ENCODE measurements at places on chromosomes 3 and 15. TPM values are rescaled to one million over a fixed set of nuclear protein-coding genes. Genes with fewer than 3 reads are reported as not detected.

Gene C3orf22
- total RNA-seq: not detected

Gene CDCP1
- not detected for total RNA-seq

DNA sequence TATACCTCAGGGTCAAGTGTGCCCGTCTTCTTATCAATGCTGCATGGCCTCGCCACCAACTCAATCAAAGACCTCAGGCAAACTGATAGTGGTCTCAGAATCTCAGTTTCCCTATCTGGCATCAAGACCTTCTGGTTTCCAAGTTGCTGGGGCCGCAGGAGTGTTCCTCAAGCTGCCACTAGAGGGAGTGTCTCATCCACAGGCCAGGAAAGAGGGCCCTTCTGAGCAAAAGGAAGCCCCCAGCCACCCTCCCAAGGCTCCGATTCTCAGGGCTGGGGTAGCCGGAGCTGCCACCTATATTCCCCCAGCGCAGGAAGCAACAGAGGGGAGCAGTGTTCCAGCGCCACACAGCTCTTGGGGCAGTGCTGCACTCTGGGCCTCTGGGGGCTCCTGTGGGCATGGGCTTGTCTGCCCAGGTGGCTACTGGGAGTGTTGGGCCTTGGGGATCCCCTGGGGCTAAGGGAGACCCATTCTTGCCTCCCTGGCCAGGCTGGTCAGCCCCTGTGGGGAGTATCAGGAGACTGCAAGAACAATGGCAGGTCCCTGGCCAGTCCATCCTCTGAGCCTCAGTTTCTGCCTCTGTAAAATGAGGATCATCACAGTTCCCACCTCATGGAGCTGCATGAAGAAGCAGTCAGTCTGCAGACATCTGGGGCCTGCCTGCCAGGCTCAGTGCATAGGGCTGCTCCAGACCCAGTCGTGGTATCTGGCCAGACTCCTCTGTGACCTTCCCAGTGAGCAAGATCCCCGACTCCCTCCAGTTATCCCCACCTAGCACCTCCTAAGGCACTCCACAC is 23.4 kb upstream of the SEC13 start:
- DNase-seq: peak; percentile 63

DNA sequence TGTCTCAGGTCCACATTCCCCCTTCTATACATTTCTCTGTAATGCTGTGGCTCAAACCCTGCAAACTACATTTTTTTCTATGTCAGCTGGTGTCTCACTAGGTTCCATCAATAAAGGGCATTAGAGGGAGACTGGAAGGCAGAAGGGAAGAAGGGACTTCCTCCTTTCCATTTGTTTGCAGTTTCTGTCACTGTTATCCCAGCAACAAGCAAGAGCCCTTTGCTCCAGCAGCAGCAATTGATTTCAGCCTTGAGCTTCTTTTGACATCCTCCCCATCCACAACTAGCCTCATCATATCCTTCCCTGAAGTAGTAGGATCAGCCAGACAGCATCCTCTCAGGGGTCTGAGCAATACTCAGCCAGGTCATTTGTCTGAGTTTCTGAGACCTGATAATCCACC is 5.3 kb upstream of the NCK1 start:
- no peak for DNase-seq

- no peak for DNase-seq
These were observed 27.3 kb downstream of the ENTPD3 start for GRCh38 chr3:40414270-40414669.

GRCh38 chr15:89665449-89666181 is 10.3 kb upstream of the KIF7 start:
- no peak for DNase-seq

DNA sequence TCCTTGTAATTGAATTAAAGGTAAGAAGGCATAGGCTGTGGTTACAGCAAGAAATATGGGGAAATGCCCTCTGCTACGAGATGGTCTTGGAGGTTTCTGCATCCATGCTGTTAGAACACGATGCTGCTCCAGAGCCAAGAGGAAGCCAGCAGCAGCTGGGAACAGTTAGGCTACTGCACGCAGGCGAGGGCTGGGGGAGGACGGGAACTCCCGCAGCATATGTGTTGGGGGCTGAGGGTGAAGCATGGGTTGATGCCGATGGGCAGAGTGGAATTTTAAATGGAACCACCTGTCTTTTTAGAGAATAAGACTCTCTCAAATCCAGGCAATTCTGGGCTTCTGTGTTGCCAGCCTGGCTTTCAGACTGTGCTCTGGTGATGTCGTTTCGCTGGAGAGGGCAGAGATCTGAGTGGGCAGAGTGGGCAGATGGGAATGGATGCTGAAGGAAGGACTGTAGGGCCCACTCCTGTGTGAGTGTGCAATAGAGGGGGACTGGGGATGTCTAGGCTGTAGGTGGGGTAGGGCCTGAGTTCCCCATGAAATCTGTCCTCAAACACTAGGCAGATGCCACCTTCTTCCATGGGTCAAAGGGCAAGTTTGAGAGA is 417.0 kb upstream of the TPM1 start:
- no peak for DNase-seq

DNA sequence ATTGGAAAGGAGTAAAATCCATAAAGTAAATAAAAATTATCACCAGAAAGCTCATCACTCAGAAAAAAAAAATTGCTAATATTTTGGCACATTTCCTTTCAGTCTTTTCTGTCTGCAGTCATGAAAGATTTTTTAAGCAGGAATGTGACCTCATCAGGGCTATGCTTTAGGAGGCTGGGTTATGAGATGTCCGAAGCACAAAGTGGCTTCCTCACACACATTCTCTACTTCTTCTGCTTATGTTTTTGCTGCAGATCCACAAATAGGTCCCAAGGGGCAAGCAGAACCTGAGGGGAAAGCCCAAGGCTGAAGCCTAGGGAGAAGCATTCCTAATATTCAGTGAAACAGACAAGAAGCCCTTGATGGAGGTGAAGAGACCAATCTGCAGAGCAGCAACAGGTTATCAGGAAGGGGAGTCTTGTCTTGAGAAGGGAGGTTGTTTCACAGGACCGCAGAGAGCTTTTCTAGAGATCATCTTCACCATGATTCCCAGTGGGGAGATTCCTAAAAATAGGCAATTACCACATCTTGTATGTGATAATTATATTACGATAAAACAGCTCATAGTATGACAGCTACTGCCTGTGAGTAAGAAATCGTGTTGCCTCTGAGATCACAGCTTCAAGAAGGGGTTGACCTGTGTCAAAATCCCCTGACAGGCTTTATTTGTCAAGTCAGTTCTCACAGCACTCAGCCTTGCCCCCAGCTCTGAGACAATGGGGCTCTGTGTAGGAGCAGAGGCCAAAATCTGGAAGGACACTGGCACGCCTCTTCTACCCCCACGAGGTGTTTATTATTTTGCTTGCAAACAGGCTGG is 60.5 kb downstream of the IGF2BP2 start:
- peak; percentile 34 for DNase-seq

DNA sequence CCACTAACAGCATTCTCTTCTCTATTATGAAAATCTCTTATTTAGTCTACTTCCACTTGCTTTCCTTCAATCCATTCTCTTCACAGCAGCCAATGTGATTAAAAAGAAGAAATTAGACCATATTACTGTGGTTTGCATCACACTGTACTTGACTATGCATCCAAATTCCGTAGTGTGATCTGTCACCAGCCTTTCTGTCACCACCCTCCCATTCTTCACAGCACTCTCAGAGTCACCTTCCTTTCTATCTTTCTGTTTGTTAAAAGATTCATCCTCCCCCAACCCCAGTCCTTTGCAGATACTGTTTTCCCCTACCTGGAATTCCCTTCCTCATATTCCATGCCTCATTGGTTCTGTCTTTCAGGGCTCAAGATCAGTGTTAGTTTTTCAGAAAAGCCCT is 55.0 kb upstream of the ABHD10 start:
- DNase-seq: no peak

DNA sequence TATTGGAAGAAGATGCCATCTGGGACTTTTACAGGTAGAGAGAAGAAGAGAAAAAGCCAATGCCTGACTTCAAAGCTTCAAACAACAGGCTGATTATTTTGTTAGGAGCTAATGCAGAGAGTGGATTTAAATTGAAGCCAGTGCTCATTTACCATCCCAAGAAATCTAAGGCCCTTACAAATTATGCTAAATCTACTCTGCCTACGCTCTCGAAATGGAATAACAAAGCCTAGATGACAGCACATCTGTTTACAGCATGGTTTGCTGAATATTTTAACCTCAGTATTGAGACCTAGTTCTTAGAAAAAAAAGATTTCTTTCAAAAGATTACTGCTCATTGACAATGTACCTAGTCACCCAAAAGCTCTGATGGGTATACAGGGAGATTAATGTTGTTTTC is 16.2 kb downstream of the ARL14 start:
- no peak for DNase-seq

DNA sequence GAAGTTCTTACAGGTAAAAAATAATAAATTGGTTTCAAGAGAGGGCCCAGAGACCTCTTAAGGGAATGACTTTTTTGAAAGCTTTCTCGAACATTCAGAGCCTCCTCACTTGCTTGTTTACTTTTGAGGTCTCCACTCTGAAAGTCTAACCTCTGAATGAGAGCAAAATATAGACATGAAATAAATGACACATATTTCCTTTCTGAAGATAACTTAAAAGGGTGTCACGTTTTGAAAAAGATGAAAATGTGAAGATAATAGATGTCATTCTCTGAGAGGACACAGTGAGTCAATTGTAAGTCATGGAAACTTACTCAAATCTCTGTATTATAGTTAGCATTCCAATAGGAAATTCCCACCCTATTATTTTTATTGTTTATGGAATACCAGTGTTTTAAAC is 44.6 kb downstream of the HACD2 start:
- no peak for DNase-seq

GRCh38 chr3:143187111-143187510 is 67.5 kb downstream of the CHST2 start:
- DNase-seq: no peak

DNA sequence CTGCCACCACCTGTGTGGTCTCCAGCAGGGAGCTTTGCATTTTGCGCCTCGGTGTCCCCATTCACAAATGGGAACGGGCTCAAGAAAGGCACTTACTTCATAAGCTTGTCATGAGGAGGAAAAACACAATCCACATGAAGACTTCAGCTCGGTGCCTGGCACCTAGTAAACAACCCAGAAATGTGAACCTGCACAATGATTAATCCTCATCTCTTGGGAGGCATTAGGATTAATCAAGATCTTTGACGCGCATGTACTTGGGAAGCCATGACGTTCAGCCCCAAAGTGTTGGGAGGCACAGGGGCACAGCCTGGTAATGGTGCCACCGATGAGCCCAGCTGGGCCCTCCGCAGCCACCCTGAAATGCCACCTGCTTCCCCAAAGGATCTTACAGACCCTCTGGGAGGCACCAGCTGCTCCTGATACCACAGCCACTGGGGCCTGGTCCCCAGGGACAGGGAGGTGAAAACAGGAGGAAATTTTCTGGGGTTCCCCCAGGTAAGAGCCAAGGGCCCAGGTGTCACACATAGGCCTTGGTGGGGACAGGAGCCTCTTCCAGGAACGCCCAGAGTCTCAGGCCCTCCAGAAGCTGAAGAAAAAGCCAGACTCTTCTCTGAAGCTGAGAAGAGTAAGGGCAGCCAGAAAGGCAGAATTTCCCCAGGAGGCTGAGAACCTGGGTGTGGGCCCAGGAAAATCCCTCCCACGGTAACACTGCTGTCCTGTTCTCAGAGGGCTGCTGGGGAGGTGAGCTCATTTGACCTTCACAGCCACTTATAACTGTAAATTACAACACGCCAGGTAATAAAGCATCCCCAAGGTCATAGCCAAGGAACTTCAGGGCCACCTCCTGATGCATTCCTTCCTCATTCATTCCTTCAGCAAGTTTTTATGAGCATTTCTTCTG is 507.5 kb downstream of the SHQ1 start:
- DNase-seq: no peak
